NCI-H226 (cell line): ENCODE measurements at places on chromosomes 7 and 10.

- no peak for DNase-seq
Measured at GRCh38 chr10:59892697-59893096, 13.7 kb downstream of the CCDC6 start.

- DNase-seq = no peak
Measured at GRCh38 chr10:109178591-109178990, 744.7 kb downstream of the XPNPEP1 start.

GRCh38 chr7:24756545-24757352 lies 515 bp downstream of the GSDME start:
- peak; percentile 96 for DNase-seq

GRCh38 chr7:68623030-68623429 lies 975.2 kb upstream of the AUTS2 start:
- no peak for DNase-seq

- no peak for DNase-seq
Measured at GRCh38 chr7:30246392-30246791, 38.0 kb upstream of the ZNRF2 start.

GRCh38 chr10:53687800-53688199 lies 915.2 kb upstream of the MBL2 start:
- no peak for DNase-seq

DNA sequence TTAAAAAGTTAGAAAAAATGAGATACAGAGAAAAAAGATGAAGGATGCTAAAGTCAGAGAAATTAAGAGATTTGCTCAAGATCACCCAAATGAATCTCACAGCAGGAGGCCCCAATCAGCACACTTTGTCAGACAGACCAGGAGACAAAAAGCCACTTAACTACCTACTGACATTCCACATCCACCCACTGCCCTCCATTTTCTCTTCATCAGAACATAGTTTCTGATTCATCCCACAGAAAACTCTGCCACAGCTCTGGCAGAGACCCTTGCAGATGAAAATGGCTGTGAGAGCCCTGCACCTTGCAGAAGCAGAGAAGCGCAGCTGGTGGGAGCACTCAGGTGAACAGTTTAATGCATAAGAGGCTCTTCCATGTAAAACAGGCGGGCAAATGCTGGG lies 26.6 kb downstream of the DGKI start:
- DNase-seq = no peak

- no peak for DNase-seq
Measured at GRCh38 chr7:4775848-4776623, 613 bp downstream of the AP5Z1 start.

DNA sequence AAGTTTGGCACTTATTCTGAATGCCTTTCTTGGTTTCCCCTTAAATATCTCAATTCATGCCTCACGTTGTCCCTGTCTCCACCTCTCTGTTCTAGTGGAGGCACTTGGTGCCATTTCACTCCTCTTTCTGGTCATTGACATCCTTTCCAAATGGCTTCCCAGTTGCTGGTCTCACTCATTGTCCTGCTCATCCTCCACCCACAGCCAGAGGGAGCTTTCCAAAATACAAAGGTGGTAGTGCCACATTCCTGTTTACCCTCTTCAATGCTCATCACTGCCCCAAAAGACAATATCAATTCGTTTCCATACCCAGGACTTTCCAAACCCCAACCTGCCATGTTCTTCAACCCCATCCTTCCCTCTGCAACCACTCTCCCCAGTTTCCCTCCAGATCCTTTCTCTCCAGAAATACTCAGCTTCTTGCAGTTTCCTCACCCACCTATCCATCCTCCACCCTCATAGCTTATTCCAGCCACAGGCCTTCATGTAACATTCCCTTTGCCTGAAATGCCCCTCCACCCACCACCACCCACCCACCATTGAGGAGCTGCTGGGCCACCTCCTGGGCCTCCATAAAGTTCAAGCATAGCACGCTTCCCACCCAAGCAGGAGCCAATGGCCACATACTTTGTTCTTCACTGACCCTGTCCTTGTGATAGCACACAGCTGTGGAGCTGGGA lies 63.1 kb upstream of the ADRB1 start:
- no peak for DNase-seq

DNA sequence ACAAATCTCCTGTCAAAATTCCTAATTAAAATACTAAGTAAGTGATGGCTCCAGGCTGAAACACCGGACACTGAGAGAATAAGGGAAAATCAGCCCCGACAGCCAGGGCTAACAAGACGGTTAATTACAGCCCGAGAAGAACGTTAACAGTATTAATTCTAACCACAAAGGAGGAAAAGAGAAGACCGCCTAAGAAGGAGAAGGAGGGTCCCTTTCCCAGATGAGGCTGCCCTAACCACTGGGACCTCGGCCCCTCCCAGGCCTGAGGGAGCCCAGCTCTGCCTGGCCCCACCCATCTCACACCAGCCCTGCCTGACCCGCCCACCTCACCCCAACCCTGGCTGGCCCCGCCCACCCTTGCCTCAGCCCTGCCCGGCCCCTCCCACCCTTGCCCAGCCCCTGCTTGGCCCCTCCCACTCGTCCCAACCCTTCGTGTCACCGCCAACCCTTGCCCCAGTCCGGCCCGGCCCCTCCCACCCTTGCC lies 51.3 kb downstream of the PWWP2B start:
- peak; percentile 29 for DNase-seq

DNA sequence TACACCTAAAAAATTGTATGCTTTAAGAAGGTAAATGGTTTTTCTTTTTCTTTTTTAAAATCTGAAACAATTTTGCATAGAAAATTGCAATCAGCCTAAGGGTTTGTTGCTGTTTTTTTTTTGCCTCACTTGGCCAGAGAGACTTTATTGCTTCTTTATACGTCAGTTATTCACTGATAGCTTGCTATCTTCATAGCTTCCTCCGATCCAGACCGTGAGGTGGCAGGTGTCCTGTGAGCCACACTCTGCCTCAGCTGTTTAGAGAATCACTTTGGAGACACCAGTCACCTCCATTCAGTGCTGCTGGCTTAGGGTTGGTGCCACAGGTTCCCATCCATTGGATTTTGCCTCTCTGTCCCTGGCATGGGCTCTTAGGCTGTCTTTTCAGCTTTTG lies 68.0 kb downstream of the HHEX start:
- no peak for DNase-seq

- no peak for DNase-seq
Measured at GRCh38 chr10:78863140-78863905, 205.4 kb upstream of the ZMIZ1 start.

- DNase-seq = no peak
Measured at GRCh38 chr10:10865913-10866312, 151.8 kb upstream of the CELF2 start.

DNA sequence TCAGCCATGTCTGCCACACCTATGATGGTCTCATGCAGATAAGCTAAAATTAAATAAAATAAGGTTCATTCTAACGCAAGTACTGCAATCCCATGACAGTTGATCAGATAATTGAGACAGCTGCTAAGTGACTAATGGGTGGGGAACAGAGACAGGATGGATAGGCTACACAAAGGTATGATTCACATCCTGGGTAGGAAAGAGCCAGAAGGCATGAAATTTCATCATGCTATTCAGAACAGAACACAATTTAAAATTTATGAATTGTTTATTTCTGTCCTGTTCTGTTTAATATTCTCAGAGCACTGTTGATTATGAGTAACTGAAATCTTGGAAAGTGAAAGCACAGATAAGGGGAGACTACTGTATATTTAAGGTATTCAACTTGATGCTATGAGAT lies 381.8 kb upstream of the SORCS1 start:
- DNase-seq = no peak

DNA sequence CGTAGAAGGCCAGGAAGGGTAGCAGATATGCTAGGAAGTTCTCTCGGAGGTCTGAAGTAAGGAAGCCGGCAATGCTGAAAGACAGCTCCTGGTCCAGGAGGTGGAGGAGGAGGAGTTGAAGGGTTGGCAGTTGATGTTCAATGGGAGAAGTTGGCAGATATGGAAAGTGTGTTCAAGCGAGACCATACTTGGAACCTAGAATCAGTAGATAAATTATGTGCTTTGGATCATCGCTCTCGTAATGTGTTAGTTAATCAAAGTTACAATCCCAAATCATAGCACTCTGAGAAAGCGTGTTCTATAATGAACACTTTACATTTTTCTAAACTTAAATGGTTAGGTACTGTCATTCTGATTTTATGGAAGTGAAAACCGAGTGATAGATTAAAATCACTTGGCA lies 152.9 kb downstream of the CELF2 start:
- DNase-seq = no peak

GRCh38 chr7:15130666-15131541 lies 228.4 kb upstream of the DGKB start:
- peak; percentile 81 for DNase-seq

- DNase-seq = no peak
Measured at GRCh38 chr10:72954596-72955554, at the start of gene PLA2G12B. PLA2G12B (minus strand) TSS chr10:72954806; CDS start chr10:72954685, 121 bp downstream.

- DNase-seq = no peak
Measured at GRCh38 chr10:94405406-94405805, 3.1 kb downstream of the TBC1D12 start.

DNA sequence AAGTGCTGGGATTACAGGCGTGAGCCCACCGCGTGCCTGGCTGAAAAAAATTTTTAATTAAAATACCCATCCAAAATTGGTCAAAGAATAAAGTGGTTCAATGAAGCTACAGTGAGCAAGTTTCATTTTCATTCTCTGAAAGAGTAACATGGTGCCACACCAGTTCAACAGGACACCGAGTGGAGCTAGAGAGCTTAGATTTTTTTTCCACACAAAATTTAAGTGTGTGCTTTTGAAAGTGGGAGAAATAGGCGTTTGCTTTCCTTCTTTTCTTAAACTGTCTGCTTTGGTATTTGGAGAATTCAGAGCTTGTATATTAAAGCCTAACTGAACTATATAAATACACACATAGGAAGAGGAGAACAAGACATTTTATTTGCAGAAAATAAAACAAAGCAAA lies 43.4 kb downstream of the BPGM start:
- DNase-seq = no peak

- no peak for DNase-seq
Measured at GRCh38 chr10:117884093-117884492, 162.6 kb downstream of the RAB11FIP2 start.

- DNase-seq = no peak
Measured at GRCh38 chr10:111824128-111824527, 359.4 kb downstream of the GPAM start.

GRCh38 chr10:96964131-96964530 lies 132.0 kb downstream of the LCOR start:
- DNase-seq = no peak

DNA sequence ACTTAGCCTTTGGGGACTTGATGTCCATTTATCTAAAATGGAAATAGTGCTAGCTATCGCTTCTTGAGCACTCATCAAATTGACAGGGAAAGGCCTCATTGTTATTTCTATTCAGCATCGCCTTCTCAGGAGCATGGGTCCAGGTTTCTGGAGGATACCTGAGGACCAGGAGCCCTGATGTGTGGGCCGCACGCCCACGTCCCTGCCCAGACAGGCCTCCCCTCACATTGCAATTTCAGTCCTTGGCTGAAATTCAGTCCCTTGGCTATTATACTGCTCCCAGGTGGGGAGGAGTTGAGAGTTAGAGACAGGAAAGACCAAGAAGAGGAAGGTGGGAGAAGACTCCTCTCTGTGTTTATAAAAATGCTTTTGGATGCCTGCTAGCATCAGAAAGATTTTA lies 38.9 kb downstream of the GPRIN2 start:
- no peak for DNase-seq

DNA sequence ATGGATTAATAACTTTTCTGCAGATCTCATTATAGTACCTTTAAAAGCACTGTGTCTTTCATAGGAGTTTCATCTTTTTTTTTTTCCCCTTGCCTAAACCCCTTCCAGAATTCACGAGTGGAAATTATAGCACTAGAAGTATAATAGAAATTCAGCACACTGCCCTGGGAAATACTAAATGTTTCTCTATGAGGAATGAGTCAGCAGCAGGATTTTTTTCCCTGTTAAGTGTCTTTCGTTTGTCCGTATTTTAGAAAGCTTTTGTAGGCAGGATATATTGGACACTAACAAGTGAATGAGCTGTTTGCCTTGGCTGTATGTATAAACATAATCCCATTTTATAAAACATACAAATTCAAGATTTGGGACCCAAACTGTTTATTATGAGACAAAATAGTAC lies 105.8 kb downstream of the EXOC4 start:
- DNase-seq = no peak

DNA sequence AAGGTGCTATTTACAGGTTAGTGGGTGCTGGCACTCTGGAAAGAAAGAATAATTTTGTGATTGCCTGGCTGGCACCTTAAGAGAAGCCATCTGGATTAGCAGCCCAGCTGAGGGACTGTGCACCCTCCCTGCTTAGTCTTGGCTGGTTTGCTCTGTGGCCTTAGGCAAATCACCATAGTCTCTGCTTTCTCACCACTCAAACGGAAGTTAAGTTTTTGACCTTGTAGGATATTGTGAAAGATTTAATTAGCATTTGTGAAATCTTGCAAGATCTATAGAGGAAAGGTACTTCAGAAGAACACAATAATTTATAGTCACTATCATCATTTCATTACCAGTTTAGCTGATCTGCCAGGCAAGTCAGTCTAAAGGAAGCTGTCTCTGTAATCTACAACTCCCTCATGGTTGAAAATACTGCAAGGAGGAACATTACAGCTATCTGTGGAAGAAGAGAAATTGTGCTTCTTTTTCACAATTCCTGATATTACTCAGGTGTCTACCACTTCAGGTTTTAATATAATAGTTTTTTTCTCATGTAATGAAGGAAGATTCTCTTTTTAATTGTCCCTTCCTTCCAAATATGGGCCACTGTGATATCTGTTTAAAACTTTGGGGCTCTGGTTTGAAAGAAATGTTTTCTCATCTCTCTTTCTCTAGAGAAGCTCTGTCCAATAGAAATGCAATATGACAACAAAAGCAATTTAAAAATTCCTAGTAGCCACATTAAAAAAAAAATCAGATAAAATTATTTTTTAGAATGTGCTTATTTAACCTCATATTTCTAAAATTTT lies 219.6 kb downstream of the PTEN start:
- no peak for DNase-seq

DNA sequence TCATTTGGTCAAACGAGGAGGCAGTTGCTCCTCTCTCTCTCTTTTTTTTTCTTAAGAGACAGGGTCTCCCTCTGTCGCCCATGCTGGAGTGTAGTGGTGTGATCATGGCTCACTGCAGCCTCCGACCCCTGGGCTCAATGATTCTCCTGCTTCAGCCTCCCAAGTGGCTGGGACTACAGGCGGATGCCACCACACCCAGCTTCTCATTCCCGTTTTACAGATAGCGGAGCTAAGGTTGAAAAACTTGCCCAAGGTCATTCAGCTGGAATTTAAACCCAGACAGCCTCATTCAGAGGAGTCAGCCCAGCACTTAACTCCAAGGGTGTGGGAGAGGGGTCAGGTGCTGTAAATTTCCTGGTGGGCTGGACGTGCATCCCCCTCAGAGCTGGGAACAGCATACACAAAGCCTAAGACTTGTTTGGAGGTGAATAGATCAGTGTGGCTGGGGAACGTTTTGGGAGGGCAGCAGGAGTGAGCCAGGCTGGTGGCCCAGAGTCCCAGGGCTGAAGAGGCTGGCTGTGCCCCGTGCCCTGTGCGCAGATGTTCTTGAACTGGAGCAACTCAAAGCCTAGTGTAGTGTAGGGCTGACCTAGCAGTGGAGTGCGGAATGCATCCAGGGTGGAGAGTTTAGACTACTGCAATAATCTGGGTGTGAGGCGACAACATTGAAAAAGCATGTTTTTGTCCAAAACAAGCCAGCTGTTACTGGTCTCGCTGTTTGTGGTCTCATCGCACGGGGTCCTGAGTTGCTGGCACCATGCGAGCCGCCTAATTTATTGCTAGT lies 2.3 kb downstream of the HTRA1 start:
- no peak for DNase-seq

GRCh38 chr10:35324196-35324595 lies 12.1 kb upstream of the CCNY start:
- no peak for DNase-seq
